T1000 (cell line): ENCODE measurements at places on chromosomes 2 and 18.

DNA sequence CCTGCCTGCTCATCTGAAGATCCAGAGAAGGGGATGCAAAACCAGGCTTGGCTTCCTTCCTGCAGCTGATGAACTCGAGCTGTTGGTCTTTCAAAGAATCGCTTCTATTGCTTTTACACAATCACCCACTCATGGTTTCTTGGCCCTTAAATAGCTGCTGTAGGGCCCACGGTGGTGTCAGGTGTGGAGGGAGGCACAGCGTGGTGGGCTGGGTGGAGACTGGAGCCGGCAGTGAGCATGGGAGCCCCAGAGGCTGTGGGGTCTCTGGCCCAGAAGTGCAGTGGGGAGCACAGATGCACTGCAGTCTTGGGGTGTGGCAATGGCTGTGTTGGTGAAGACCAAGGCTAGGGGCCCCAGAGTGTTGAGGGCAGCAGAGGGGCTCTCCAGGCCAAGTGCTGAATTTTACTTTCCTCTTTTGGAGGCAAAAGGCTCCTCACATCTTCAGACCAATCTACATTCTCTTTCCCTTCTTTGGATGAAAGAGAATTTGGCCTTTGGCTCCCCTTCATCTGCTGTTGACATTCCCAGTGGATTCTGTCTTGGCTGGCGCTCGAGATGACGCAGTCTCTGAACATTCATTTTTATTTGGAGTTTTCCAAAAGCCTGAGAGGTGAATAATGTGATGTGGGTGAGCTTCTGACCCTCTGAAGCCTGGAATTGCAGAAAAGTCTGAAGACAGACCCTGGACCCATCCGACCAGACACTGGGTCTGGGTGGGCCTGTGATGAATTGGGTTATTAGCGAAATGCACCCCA lies 70.1 kb upstream of the ASB18 start:
- DNase-seq, result no peak

DNA sequence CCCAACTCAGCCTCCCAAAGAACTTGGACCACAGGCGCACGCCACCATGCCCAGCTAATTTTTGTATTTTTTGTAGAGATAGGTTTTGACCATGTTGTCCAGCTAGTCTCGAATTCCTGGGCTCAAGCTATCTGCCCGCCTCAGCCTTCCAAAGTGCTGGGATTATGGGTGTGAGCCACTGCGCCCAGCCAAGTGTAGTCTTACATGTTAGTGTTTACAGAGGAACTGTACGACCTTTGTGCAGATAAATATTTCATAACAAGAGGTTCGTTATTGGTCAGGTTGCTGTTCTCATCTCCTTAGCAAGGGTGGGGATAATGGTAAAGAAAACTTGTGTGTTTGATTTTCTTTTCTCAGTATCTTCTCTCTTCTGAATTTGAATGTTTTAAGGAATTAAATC lies 46.5 kb downstream of the RALBP1 start:
- no peak for DNase-seq

DNA sequence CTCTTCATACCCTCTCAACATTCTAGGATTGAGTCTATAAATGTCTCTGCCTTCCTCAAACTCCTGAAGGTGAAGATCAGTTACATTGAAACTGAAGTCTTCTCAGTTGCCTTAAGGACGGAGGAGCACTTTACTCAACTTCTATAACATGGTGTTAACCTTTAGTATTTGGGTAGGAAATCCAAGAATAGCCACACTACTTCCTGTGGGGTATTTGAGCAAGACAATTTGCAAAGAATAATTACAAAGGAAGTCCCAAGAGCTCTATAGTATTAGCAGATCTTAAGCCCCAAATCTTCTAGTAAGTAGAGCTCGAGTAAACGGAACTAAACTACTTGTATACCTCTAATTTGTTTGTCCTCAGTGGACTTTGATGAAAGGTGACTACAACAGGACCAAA lies 80.9 kb downstream of the SP100 start:
- DNase-seq, result no peak

GRCh38 chr18:68520406-68521075 lies 194.4 kb downstream of the TMX3 start:
- no peak for DNase-seq

DNA sequence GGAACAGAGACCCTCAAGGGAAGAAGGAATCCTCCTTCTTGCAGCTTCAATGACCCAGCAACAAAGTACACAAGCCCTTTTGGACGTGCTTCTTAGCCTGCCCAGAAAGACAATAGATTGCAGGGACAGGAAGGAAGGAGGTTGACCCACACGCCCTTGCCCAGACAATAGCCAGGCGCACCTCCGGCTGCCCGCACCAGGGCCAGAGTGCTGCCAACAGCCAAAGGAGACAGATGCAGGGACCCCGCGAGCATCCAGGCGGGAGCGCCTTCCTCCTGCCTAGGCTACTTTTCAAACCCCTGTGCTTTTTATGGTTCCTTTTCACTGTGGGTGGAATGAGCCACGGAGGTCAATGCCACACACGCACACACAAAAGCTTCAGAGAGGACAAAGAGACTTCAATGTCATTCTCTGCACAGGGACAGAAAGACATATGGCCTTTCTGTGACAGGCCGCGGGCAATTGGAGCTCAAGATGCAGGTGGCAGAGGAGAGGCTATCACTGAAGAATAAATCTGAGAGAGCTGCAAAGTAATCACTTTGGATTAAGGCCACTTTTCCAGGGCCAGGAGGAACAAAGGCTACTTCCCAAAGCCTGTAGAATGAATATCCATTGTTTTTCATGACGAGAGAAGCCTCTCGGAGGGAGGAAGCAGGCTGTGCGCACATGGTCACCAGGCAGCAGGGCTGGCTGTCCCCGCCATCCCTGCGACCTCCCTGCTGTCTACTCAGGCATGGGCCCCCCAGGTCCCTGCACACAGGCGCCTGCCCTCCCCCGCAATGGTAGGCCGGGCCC lies 300.6 kb downstream of the EIPR1 start:
- DNase-seq, result no peak

DNA sequence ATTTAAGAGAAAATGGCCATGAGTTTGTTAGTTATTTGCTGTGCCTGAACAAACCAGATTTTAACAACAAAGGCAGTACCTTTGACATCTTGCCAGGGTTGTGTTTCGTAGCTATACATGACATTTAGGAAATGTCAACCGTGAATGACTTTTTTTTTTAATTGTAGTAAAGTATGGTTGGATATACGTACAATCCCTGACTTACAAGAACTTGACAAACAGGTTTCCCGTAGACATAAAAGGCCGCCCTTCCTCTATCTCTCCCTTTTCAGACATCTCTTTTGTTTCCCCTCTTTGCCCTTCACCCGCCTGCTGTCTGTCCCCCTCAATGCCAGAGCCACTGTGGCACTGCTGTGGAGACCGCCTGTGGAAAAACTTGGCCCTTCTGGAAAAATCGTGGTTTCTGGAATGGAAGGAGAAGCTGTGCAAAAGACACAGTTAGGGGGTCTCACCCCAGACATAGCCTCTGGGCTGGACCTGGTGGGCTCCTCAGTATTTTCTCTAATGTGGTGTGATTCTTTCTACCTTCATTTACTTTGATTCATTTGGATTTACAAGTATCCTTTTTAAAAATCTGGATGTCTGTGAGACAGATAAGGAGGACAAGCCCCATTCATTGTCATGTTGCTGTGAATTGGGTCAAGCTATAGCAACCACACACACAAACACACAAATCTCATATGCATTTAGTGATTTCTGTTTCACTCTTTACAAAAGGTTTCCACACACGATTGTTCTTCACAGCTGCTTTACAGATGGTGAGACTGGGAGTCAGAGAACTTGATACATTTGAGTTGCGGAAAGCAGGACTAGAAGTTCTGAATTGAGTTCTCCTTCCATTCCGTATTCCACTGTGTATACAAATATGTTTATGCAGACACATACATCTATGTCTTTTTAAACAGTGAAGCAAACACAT lies 48.6 kb downstream of the SPATS2L start:
- no peak for DNase-seq

- DNase-seq, result no peak
Measured at GRCh38 chr18:79940126-79940813, 11.2 kb downstream of the SLC66A2 start.

GRCh38 chr2:101751276-101751815 lies 53.8 kb downstream of the MAP4K4 start:
- DNase-seq, result no peak

- no peak for DNase-seq
Measured at GRCh38 chr18:5995626-5996025, 100.3 kb upstream of the TMEM200C start.
